Renal cortical epithelial cell (primary cell): ENCODE measurements at places on chromosomes 12 and 14.

GRCh38 chr12:30138483-30138882, 354.7 kb upstream of the TMTC1 start:
- no peak for DNase-seq

DNA sequence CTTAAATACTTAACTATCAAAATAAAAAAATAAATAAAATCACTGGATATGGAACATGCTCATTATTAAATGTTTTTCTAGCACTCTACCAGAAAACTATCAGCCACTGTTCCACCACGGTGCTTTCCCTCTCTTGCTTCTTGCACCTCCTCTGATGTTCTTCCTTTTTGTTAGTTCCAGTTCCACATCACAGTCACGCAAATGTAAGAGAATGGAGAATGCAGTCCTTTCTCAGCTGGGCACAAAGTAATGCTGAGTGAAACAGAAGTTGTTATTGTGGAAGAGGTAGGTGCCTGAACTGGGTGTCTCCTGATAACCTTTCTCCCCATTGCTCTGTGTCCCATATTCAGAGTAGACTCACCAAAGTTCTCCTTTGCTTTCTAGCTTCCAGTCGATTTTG, 1116.9 kb upstream of the TMEM132C start:
- no peak for DNase-seq

GRCh38 chr14:87615822-87616679, 376.9 kb downstream of the GALC start:
- DNase-seq: peak; percentile 34

DNA sequence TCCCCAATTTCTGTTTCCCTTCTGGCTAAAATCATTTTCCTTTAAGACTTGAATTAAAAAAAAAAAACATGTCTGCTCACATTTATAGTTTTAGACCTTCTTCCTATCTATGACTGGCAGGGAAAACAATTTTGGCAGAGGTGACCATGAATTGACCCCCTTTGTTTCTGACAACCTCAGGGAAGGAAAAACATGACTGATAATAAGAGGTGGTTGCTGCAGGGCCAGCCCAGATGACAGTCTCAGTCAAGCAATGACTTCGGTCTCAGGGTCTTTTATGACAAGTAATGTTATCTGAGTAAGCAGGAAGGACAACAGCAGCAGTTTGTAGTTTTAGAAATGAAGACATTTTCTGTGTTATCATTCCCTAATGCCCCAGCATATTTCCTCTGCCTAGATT, 430.9 kb downstream of the LRIG3 start:
- DNase-seq: no peak

GRCh38 chr14:24430143-24430681, 458 bp downstream of the KHNYN start:
- DNase-seq: peak; percentile 37

- no peak for DNase-seq
Observed at GRCh38 chr14:97329701-97330100, 532.5 kb downstream of the VRK1 start.

- no peak for DNase-seq
Observed at GRCh38 chr12:119627019-119627643, 33.6 kb downstream of the TMEM233 start.

- peak; percentile 71 for DNase-seq
Observed at GRCh38 chr12:42482041-42482747, 107.4 kb downstream of the PRICKLE1 start.

- no peak for DNase-seq
Observed at GRCh38 chr12:31431721-31432240, 105.8 kb upstream of the SINHCAF start.

DNA sequence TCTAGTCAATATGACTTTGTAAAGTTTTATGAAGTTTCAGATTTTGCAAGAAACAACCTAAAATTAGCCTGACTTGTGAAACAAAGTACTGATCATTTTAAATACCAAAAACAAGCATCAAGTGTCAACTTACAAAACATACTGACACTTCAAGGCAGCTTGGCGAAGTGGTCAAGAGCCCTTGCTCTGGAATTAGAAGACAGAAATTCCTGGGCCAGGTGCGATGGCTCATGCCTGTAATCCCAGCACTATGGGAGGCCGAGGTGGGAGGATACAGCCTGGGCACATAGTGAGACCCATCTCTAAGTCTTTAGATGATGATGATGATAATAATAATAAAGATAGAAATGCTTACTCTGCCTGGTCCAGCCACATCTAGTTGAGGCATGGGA, 45.4 kb upstream of the NR2C1 start:
- DNase-seq: peak; percentile 67

DNA sequence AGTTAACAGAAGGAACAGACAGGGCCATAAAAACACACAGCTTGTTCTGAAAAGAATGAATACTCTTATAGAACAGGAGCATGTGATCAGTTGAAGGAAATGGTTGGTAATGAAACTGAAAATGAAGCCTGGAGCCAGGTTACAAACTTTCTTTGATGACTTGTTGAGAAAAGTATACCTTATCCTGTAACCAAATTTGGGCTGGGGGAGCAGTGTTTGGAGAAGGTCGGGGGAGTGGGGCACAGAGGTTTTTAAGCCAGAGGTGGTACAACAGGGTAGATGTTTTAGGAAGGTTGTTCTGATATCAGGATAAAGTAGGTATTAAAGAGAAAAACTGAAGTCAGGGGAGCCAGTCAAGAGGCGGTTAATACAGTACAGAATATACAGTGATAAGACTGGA, 8.2 kb downstream of the GOLT1B start:
- DNase-seq: no peak

GRCh38 chr14:76023757-76024156, 38.2 kb downstream of the IFT43 start:
- no peak for DNase-seq
